ENCODE measurements at places on chromosomes 4 and X.
A peak's percentile ranks its signal among the peaks of the same experiment; 100 is the strongest.

- no peak for DNase-seq
Measured at GRCh38 chr4:102454981-102455685, 46.0 kb upstream of the NFKB1 start.

- no peak for DNase-seq
Measured at GRCh38 chr4:145530662-145531061, 49.0 kb downstream of the SMAD1 start.

DNA sequence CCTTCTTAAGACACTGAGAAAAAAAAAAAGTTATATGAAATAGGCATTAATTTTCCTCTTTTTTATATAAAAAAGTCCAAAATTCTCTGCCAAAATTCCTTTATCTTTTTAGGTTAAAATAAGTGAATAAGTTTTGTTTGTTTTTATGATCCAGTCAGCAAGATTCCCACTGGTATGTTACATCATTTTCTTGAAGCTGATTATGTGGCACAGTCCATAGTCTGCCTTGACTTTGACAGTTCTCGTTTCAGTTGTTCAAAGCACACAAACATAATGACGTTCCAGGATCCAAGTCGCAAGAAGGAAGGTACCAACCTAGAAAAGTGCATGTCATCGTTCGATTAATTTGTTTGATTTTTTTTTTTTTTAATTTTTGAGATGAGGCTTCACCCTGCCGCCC lies 9.1 kb downstream of the UCP1 start:
- DNase-seq = no peak

DNA sequence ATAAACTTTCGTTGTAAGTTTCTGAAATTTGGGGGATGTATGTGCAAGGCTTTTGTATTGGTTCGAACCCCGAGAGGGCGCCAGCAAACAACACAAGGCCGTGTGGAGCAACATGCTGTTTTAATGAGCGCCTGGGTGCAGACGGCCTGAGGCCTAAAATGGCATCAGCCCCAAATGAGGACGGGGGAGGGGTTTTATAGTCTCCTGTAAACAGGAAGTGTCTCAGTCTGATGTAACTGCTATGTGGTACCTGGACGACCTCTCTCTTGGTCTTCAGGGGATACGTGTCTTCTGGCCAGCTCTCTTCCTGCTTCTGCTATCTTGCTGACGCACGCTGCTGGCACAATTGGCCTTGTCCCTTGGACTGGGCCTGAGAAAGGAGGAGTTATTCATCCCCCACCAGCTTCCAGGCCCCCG lies 1348.0 kb downstream of the ADGRL3 start:
- no peak for DNase-seq

DNA sequence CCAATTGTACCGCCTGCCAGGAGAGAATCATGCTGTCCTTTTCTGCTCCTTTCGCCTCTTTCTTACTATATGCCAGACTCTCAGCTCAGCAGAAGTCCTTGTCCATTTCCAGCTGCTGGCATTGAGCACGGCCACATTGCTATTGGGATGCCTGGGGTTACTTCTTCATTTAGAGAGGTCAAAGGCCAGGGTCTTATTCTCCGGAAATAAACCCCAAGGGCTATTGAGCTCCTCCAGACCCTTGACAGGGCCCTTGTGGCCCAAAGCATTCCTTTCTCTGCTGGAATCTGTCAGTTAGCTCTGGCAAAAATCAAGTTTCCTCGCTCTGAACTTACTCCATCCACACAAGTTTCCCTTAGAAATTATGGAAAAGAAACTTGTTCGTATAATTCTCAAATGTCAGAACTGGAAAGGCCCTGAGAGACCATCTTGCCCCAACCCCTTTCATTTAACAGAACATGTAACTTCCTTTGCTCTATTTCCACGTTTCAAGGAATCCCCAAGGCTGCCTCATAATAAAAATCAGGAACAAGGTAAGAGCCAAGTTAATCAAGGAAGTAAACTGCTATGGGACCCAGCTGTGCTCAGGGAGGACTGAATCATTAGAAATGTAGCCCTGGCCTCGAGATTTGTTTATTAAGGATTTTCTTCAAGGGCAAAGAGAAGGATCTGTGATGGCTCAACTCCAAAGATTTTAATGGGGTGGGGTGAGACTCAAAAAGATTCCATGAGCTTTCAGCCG lies 11.8 kb downstream of the AKAP4 start:
- DNase-seq = no peak

DNA sequence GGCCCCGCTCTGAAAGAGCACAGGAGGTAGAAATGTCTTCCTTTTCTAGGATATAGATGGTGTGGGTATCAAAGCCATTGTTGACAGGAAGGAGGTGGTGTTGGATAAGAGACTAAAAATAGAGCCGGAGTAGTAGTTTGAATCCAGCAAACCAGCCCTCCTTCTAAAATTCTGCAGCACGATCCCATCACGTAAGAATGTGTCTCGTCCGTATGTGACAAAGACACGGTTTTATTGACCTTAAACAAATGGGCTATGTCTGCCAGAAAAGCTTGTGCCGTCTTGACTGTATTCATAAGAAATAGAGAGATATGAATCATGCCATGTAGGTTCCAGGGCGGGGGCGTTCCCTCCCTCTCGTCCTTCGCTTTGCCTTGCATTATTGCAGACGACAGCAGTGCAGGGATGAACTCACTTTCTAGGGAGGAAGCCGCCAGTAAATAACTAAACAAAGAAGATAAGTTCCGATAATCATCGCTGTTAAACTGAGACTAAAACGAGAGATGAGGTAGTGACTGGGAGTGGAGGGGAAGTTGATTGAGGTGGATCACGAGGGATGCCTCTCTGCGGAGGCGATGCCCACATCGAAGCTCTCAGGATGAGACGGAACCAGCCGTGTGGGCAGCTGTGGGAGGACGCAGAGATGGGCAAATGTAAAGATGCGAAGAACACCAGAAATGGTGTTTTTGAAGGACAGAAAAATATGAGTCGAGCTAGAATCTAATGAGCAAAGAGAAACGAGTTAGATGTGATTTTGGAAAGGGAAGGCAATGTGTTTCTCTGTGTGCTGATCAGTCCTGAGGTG lies 3.4 kb downstream of the TENM3 start:
- DNase-seq = no peak

DNA sequence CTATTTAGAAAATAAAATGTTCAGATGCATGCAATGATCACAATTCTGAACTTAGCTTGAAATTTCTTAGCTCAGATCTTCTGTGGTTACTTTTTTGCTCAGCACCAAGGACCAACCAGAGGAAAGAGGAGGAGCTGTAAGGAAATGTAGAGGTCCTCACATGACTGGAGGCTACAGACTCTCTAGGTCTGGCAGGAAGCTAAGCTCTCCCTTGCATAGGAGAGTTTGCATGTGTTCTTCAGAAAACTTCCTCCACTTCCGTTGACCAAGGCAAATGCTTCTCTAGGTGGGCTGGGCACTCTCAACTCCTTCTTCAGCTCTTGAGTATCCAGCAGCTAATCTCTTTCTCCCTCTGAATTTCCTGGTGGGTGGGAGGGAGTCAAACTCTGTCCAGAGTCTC lies 119.6 kb downstream of the BTC start:
- no peak for DNase-seq

- no peak for DNase-seq
Measured at GRCh38 chr4:43331226-43332051, 438.9 kb downstream of the GRXCR1 start.

DNA sequence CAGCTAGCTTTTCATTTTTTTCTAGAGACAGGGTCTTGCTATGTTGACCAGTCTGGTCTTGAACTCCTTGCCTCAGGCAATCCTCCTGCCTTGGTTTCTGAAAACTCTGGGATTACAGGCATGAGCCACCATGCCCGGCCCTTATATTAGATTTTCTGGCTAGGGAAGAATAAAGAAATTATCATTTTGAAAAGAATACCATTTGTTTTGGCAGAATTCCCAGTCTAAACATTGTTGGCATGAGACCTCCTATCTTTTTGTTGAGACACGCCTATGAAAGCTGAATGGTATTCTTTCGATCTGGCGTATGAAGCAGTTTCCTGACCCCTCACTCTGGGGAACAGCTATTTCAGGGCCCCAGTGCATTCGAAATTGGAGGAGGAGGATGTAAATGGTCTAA lies 107.0 kb downstream of the REPS2 start:
- DNase-seq = no peak

GRCh38 chr4:94978904-94979303 lies 221.1 kb downstream of the BMPR1B start:
- DNase-seq = no peak

- peak; percentile 57 for DNase-seq
Measured at GRCh38 chr4:81724925-81725329, 253.2 kb upstream of the RASGEF1B start.

DNA sequence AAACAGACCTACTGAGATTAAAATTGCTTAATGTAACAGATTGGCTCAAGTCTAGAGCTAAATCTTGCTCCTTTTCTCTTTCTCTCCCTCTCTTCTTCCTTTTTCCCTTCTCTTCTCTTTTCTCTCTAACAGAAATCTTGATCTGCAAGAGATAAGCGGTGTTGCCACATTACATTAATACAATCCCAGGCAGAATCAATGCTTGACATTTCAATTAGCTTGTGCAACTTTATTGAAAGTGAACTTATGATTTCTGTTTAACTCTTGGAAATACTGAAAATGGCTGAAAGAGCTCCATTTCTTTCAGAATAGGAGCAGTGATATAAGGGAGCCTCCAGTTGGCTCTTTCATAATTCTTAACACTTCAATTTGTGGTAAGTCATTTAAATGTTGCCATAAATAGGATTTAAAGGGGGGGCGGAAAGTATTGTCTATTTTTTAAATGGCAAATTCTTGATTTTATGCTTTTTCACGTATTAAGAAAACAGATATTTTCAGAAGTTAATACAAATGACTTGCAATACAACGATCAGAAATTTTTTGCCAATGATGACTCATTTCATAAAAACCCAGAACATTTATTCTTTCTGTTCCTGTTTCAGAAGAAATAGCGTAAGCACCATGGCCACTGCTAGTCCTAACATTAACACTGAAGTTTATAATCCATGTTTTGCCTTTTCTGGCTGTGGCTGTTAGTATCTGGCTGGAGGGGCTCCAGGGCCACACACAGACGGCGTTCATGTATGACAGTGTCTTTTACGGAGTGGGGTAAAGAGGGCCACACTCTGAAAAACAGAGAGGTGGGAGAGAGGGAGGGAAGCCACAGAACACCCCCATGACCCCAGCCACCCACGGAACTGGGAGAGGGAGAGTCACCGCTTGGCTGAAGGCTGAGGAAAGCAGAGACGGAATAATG lies 115.7 kb upstream of the FAT1 start:
- no peak for DNase-seq

DNA sequence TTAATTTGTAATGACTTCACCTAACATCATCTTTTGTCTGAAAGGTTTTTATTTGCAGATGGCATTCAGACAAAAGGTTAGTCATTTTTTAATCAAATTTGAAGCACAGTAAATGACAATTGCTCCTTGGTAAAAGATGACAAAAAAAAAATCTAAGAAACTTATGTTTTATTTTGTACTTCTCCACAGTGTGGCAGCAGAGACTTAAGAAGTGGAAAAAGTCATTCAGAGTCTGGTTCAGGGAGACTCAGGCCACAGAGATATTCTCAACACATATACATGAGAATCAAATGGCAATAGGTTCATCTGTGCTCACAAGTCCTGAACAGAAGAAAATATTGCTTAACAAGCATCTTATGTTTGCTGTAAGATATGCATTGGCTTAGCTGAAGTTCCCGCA lies 436.2 kb downstream of the KCNIP4 start:
- peak; percentile 58 for DNase-seq

- no peak for DNase-seq
Measured at GRCh38 chrX:68061206-68061535, 372.1 kb downstream of the OPHN1 start.

DNA sequence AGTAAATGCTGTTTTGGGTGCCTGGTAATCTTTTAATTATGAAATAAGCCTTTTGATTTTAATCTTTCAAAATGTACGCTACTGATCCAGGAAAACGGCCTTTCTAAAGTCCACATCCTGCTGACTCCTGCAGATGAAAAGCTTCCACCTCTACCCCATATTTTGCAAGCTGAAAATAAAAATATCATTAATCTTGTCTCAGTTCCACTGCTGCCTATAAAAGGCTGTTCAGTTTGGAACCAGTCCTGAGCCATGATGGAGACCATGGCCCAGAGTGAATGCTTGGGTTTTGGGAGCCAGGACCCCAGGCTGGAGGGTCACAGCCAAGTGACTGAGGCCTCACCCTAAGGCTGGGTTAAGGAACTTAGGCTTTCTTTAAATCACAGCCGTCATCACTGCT lies 110.8 kb downstream of the AFF1 start:
- no peak for DNase-seq

DNA sequence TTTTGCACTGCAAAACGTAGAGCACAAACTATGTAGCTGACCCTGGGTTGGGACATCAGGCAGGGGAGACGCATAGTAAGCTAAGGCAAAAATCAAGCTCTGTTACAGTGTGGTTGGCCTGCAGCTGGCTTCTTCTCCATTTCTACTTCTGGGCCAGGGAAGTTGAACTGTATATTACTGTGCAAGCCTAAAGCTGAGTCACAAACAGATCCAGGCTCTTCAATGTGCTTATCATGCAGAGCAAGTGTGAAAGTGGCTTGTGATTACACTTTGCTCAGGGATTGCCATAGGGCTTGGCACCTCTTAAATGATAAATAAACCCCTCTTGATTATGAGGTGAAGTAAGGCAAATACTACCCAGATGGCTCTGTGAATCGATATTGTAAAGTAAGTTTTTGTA lies 40.5 kb downstream of the CLDN34 start:
- DNase-seq = no peak

DNA sequence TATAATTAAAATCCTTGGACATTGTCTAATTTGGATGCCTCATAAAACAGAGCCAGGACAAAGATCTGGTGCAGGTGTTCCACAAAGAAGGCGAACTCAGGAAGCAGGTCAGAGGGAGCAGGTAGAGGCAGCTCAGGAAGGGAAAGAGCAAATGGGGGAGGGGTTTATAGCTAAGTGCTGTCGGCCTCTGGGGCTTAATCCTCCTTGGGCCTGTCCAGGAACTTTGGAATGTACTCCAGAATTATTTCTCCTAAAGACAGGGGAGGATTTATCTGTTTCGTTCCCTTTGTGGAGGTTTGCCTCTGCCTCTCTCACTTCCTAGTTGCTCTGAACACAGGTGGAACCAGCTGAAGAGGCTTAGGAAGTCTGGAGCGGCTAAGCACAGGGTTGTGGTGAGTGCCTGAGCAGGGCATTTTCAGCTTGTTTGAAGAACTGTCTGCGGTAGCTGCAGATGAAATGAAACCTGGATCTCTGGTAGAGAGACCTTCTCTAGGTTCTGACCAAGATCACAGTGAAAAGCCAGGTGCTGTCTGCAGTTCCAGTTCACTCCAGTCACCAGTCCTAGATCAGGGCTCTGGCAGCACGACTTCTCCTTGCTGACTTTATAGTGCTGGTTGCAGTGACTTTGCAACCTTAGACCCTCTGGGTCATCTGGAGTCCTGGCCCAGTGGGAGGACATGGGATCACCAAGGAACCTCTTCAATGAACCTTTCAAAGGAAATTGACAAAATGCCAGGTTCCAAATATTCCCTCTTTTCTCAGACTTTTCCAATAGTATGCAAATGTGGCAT lies 519.2 kb downstream of the PCDH10 start:
- DNase-seq = no peak

DNA sequence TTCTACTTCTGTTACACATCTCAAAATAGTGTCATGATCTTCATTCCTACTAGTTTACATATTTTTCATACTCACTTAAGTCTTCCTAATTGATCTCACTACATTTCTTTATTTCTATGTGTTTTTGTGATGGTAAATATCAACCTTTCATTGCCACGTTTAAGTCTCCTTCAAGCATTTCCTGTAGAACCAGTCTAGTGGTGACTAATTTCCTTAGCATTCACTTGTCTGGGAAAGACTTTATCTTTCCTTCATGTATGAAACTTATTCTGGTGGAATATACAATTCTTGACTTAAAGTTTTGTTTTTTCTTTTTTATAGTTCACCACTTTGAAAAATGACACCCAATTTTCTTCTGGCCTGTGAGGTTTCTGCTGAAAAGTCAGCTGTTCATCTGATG lies 181.4 kb upstream of the NEIL3 start:
- DNase-seq = no peak

Measured in retina (tissue), 1 donor.